ENCODE measurements at places on chromosomes 6 and 20. TPM values are rescaled to one million over a fixed set of nuclear protein-coding genes. Genes with fewer than 3 reads are reported as not detected.

The ISM1 gene
- 3.2 TPM for total RNA-seq

GRCh38 chr6:35691027-35691824 is 2.5 kb upstream of the FKBP5 start:
- DNase-seq, result no peak

- DNase-seq, result no peak
Observed at GRCh38 chr6:148700047-148700715, 46.6 kb upstream of the UST start.

The FOXQ1 gene
- total RNA-seq, result not detected

GRCh38 chr20:63950701-63951397 is 5.4 kb downstream of the UCKL1 start:
- no peak for DNase-seq
